ENCODE measurements at places on chromosomes 1 and 21.

DNA sequence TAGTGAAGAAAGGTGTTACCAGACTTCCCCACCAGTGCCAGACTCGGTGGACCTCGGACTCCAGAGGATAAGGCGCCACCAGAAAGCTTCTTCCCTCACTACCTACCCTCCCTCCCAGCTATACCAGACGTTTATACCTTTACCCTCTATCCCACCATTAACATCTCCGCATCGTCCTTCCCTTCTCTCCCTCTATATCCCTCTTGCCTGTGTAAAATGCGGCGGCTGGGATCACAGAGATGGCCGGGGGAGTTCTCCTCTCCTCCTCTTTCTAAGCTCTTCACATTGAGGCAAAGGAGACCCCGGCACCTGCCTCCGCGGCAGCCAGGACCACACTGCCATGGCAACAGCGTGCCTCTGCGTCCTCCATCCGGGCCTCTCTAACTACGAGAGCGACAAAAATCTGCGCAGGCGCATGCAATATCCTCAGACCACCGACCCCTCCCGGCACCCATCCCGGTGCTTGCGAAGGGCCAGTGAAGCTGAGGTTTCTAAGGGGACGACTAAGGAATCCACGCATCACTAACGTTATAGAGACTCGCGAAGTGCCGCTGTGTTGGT, at the start of gene CCDC181:
TSS of gene CCDC181 (minus strand) at position 394 of the 561 bp plus-strand sequence. CDS start 2,547 bp downstream, outside the sequence.
- peak; percentile 19 for DNase-seq

DNA sequence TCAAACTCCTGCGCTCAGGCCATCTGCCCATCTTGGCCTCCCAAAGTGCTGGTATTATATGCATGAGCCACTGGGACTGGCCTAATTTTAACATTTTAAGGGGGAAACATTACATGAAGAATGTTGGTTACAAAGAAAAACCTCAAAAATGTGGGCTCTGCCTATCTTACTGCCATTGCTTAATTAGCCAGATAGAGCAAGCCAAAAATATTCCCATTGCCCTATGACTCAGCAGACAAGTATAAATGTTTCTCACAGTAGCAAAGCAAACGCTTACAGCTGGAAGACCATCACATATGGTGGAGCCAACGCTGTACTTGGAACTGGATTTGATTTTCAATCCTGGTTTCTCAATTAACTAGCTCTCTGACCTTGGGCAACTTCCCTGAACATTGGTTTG, 502.0 kb downstream of the SMYD3 start:
- DNase-seq, result no peak

DNA sequence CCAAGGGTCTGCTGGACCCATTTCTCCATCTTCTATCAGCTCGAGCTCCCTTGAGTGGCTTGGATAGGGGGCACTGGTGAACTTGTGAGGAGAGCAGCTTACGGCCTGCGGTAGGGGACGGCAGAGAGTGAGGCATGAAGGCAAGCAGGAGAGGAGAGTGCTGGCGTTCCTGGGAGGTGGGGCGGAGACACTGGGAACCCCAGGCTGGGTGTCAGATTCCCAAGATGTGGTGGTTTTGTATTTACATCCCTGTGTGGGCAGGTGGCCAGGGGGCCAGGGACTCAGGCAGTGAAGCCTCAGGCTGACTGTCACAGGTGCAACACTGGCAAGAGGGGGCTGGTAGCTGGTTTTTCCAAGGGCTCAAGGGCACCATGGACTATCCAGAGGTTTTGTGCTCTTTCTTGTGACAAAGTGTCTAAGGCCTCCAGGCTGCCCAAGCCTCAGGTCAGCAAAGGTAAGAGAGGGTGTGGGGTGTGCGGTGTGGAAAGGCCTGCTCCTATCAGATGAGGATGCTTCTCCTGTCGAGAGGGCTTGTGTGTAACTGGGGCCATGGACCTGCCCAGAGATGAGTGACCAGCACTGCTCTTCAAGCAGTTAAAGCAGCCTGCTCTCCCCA, 45.1 kb upstream of the ROR1 start:
- no peak for DNase-seq

- DNase-seq, result no peak
These were observed 66.0 kb upstream of the SCYL3 start for GRCh38 chr1:169959686-169960085.

GRCh38 chr1:225892307-225892706, 3.4 kb upstream of the LEFTY1 start:
- no peak for DNase-seq

DNA sequence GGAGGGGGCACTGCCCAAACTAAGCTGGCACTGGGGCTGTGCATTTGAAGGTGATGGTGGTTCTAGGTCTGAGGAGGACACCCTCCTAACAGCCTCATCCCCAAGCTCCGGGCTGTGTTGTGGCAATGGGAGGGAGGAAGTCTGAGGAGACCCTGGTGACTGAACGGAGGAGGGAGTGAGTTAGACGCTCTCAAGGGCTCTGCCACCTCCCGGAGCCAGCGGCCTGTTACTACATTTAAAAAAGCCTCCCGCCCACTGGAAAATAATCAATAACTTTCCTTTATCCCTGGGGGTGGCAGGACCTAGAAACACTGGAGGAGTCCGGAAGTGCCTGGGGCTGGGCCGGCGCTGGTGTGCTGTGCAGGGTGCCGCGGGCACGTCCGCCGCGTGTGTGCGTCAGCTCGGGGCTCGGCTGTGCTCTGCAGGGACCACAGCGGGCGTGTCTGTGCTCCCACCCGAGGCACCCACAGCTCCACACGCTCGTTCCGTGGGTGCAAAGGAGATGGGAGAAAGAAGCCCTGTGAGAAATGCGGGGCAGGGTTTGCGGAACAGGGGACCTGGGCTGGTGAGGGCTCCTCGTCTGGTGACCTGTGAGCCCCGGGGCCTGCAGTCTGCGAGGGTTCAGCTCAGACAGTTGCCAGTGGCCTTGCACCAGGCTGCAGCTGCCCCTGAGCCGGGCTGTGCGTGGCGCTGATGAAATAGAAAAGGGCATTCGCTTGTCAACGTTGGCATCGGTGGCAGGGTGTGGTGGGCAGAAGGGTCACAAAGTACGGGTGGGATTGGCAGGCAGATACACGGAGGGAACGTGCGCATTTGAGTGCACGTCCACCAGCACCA, 5.3 kb downstream of the SAMD11 start:
- DNase-seq, result no peak

DNA sequence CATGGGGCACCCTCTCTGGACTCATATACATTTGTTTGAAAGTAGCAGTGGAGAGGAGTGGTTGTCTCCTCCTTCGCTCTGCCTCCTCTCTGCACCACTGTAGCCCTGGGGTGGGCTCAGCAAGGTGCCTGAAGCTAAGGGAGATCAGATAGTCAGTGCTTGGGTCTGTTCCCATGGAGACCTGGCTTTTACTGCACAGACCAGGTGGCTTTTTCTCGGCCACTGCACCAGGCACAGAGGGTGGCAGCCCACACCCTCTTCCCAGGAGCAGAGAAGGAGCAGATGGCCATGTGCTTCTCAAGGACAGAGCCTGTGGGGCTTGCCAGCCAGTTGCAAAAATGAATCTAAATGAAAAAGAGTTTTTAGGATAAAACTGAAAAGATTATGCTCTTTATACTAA, 123.4 kb upstream of the KCNK1 start:
- no peak for DNase-seq

DNA sequence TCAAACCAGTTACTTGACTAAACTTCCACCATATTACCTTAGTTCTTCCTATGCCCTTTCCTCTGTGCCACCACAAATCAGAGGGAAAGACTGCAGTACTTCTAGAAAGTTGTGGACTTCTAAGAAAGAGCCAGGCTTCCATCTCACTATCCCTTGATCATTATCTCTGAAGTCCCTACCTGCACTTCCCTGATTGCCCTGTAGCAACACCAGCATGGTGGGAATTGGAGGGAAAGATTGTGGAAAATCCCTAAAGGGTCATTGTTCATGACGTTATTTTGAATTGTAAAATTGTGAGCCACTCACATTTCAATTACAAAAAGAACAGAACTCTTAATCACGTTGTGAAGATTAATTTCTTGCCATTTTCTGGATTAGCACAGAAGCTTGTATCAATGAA, 23.4 kb upstream of the KIAA1614 start:
- DNase-seq, result no peak

DNA sequence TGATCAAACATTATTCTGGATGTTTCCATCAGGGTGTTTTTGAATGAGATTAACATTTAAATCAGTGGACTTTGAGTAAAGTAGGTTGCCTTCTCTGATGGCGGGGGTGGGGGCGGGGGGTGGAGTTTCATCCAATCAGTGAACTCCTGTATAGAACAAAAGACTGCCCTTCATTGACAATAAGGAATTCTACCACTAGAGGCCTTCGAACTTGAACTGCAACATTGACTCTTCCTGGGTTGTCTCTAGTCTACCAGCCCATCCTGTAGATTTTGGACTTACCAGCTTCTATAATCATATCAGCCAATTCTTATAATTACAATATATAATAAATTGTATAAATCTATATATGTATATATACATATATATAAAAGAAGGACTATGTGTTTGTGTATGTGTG, 520.4 kb upstream of the CXADR start:
- no peak for DNase-seq

- DNase-seq, result no peak
These were observed 504.9 kb downstream of the MATN1 start for GRCh38 chr1:30218438-30218837.

DNA sequence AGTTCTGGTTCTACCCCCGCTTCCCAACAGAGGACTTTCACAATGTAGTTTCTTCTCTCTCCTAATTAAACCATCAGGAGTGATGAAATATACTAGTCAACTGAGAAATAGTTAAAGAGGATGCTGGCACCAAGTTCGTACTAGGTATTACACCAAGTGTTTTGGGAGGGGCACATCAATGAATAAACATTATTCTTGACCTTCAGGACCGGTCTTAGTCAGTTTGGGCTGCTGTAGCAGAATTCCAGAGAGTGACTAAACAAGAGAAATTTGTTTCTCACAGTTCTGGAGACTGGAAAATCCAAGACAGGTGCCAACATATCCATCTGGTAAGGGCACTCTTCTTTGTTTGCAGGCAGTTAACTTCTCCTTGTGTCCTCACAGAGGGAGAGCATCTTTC, 103.8 kb downstream of the SPATA17 start:
- DNase-seq, result no peak

DNA sequence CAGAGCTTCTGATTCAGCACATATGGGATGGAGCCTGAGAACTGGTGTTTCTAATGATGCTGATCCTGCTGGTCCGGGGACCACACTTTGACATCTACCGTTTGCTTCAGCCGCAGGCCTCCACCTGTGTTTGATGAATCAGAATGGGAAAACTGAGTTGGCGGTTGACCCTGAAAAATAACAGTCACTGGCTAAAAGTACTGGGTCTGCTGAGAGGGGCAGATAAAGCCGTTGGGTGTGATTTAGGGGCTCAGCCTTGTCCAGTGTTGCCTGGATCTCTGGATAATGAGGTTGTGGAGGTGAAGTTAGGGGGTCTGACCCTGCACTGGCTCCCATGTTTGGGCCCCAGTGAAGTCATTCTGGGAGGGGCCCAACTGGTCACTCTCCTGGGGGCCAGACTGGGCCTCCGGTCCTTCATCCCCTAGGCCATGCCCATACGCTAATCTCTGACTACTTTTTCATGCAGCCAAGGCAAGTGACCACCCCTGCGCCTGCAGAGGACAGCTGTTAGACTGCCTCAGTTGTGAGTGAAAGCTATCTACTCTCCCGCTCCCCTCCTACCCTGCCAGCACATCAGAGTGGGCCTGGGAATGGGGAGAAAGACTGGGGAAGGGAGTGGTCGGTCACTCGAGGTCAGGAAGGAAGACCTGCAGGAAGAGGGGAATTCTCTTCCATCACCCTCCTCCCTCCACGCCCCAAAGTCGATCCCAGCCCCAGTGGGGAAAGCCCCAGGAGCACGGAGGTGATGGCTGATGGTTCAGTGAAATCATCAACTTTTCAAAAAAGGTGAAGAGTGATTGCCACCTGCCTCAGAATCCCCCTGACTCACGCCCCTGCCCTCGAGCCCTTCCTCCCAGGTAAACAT, 27.7 kb downstream of the VASH2 start:
- peak; percentile 2 for DNase-seq

GRCh38 chr21:15272171-15272570, 207.4 kb upstream of the NRIP1 start:
- DNase-seq, result no peak

GRCh38 chr1:1833456-1833855, 55.2 kb upstream of the NADK start:
- DNase-seq, result no peak

- DNase-seq, result no peak
These were observed 30.5 kb downstream of the MATN1 start for GRCh38 chr1:30692948-30693301.

DNA sequence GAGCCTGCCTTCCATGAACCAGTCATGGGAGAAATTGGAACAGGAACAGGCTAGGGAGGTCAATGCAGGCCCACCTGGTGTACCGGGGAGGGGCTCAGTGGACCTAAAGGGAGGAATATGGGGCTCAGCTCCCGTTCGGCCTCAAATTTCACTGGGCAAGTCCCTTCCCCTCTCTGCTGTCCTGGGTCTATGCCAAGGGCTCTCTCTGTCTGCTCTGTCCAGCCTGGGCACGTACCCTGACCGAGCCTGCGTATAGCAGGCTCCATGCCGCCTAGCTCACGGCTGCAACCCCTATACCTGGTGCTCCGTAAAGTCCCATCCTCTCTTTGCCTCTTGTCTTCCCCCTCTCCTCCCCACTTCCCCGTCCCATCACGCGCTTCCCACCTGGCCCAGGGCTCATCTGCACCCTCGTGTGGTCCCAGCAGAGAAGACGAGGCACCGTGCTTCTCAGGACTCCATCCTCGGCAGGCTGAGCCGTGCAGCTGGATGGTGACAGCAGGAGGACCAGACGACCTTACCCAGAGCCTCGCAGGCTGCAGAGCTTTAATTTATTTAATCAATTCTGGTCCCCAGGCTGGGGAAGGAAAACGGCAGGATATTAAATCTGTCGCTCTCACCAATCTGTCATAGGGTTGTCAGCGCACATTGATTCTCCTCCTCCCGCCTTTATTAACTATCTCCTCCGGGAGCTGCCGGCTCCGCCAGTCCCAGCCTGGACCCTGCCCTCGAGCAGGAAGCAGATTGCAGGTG, 25.0 kb upstream of the DISP3 start:
- DNase-seq, result peak; percentile 40

DNA sequence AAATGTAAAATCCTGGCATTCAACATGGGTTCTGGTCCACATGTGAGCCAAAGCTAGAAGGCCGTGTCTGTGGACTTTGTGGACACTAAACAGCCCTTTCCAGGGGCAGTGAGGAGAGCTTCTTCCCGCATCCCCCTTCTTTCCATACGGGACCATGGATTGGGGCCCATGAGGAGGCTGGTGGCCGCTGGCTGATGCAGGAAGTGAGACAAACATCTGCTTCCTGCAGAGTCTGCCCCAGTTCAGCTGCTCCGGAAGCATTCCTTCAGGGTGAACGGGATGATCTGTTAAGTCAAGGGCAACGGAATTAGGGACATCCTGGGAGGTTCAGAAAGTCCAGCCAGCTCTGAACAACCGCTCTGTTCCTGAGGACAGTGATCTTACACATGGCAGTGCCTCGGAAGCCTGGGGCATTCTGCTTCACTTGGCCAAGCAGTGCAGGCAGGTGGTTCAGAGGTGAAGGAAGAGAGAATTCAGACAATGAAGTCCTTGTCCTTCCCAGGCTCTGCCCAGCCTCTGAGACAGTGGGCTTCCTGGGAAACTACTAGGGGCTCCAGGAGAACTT, 1.5 kb downstream of the CA6 start:
- DNase-seq, result no peak

Measured in D721Med (cell line).